ENCODE measurements at places on chromosomes 3 and 15. TPM values are rescaled to one million over a fixed set of nuclear protein-coding genes. Genes with fewer than 3 reads are reported as not detected.
A peak's percentile ranks its signal among the peaks of the same experiment; 100 is the strongest.

The MORC1 gene
- not detected for total RNA-seq

The PAK6 gene
- total RNA-seq = 0.45 TPM

DNA sequence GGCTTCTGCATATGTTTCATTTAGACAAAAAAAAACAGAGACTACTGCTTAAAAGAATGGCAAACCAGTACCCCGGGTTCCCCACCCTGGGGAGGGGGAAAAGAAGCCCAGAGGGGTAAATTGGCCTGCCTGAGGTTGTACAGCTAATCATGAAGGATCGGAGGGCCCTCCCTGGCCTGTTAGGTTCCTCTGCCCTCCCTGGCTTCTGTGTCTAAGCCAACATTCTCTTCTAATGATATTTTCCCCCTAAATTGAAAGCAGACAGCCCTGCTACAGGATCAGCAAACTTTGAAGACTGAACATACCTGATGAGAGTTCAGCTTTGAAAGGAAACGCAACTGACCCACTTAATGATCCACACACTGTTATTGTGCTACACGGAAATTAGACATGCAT, 2.5 kb downstream of the ARHGAP31 start:
- DNase-seq = no peak
- no peak overlapping the region for H3K4me3 ChIP-seq
- no peaks in the 10 kb centered on the region for H3K27me3 ChIP-seq
- no peaks in the 10 kb centered on the region for H3K36me3 ChIP-seq
- no peak overlapping the region for H3K27ac ChIP-seq

DNA sequence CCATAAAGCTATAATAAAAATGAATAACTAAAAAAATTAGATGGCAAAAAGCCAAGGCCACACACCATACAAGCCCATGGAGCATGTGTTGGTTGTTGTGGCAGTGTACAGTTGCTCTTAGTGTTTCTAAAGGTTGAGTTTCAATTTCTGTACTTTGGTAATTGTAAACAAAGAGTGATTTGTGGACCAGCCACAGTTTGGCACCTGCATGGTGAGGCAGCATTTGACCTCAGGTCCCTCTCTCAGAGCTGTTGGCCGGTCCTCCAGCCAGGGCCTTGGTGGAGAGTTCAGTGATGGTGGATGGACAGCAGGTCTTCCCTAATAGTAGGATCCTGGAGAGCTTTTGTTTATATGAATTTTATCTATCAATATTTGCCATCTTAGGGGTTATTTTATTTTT, 5.6 kb downstream of the ACAD9 start:
- peaks cover 22% of the 10 kb centered on the region for H3K4me1 ChIP-seq
- no peak overlapping the region for H3K4me3 ChIP-seq
- no peaks in the 10 kb centered on the region for H3K27me3 ChIP-seq
- DNase-seq = no peak

DNA sequence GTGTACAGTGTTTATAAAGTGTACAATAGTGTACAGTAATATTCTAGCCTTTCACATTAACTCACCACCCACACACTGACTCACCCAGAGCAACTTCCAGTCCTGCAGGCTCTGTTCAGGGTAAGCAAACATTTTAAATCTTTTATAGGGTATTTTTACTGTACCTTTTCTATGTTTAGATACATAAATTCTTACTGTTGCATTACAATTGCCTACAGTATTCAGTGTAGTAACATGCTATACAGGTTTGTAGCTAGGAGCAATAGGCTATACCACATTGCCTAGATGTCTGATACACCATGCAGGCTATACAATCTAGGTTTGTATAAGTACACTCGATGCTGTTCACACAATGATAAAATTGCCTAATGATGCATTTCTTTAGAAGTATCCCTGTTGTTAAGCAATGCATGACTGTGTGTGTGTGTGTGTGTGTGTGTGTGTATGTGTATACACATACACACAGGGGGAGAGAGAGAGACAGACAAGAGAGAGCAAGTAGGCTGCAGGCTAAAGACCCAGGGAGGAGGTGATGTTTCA, 72.5 kb upstream of the PRR23C start:
- no peak overlapping the region for H3K4me3 ChIP-seq
- H3K36me3 ChIP-seq = no peaks in the 10 kb centered on the region
- H3K27me3 ChIP-seq = no peaks in the 10 kb centered on the region
- DNase-seq = no peak
- no peak overlapping the region for H3K27ac ChIP-seq
- H3K4me1 ChIP-seq = no peaks in the 10 kb centered on the region

The ABI3BP gene
- not detected for total RNA-seq

DNA sequence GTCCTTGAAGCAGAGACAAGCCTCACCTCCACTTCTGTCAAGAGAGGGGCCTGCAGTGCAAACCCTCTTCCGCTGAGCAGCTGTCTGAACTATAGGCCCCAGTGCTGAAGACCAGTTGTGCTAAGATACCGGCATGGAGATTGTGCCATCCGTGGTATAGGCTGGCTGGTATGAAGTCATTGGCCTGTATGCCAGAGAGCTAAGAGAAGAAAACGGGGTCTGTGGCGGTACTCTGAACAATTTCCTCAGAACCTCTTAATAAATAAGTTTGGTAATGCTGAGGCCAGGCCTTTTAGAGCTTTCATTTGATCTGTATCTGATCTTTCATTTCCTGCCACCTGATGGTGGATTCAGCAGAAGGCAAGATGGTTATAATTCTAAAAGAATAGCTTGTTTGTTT, 123.0 kb downstream of the LRIG1 start:
- DNase-seq = no peak
- peaks cover 21% of the 10 kb centered on the region for H3K36me3 ChIP-seq
- H3K4me1 ChIP-seq = no peaks in the 10 kb centered on the region
- H3K27me3 ChIP-seq = no peaks in the 10 kb centered on the region

GRCh38 chr3:61030469-61031035, 220.7 kb downstream of the FHIT start:
- no peaks in the 10 kb centered on the region for H3K4me1 ChIP-seq
- no peak overlapping the region for H3K27ac ChIP-seq
- no peaks in the 10 kb centered on the region for H3K36me3 ChIP-seq
- H3K27me3 ChIP-seq = no peaks in the 10 kb centered on the region
- H3K4me3 ChIP-seq = no peak overlapping the region

- no peak overlapping the region for H3K4me3 ChIP-seq
- H3K27ac ChIP-seq = no peak overlapping the region
- no peaks in the 10 kb centered on the region for H3K4me1 ChIP-seq
- H3K27me3 ChIP-seq = no peaks in the 10 kb centered on the region
- no peaks in the 10 kb centered on the region for H3K36me3 ChIP-seq
Measured at GRCh38 chr15:80203361-80203885, 48.6 kb downstream of the CTXND1 start.

- H3K36me3 ChIP-seq = no peaks in the 10 kb centered on the region
- no peaks in the 10 kb centered on the region for H3K4me1 ChIP-seq
- no peak overlapping the region for H3K27ac ChIP-seq
- DNase-seq = no peak
Measured at GRCh38 chr3:73148682-73149081, 87.2 kb downstream of the EBLN2 start.

DNA sequence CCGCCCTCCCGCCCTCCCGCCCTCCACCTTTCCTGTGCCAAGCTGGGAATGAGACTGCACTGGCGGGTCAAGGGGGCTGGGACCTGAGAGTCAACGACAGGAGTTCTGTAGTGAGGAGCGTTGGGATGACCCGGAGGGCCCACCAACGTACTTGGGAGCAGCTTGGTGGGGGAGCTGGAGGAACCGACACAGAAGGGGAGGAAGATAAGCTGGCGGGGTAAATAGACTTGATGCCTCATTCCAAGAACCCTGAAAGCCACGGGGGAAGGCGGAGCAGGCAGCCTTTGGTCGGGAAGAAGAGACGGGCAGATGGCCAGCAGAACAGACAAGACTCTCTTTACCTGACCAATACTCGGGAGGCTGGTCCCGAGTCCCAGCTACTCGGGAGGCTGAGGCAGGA, 277 bp downstream of the FMN1 start:
- peaks cover under 1% of the 10 kb centered on the region for H3K4me1 ChIP-seq
- H3K36me3 ChIP-seq = no peaks in the 10 kb centered on the region

GRCh38 chr3:26171006-26171405, 381.1 kb downstream of the OXSM start:
- no peaks in the 10 kb centered on the region for H3K36me3 ChIP-seq
- no peak overlapping the region for H3K27ac ChIP-seq
- DNase-seq = no peak
- H3K4me3 ChIP-seq = no peak overlapping the region

GRCh38 chr15:43908516-43909050, 81.8 kb downstream of the WDR76 start:
- H3K27me3 ChIP-seq = no peaks in the 10 kb centered on the region
- peaks cover 3% of the 10 kb centered on the region for H3K4me1 ChIP-seq
- DNase-seq = no peak
- no peak overlapping the region for H3K4me3 ChIP-seq

- no peak overlapping the region for H3K4me3 ChIP-seq
- H3K27me3 ChIP-seq = no peaks in the 10 kb centered on the region
- H3K36me3 ChIP-seq = no peaks in the 10 kb centered on the region
- no peaks in the 10 kb centered on the region for H3K4me1 ChIP-seq
- H3K27ac ChIP-seq = no peak overlapping the region
Measured at GRCh38 chr15:51398626-51399025, 57.2 kb downstream of the GLDN start.

DNA sequence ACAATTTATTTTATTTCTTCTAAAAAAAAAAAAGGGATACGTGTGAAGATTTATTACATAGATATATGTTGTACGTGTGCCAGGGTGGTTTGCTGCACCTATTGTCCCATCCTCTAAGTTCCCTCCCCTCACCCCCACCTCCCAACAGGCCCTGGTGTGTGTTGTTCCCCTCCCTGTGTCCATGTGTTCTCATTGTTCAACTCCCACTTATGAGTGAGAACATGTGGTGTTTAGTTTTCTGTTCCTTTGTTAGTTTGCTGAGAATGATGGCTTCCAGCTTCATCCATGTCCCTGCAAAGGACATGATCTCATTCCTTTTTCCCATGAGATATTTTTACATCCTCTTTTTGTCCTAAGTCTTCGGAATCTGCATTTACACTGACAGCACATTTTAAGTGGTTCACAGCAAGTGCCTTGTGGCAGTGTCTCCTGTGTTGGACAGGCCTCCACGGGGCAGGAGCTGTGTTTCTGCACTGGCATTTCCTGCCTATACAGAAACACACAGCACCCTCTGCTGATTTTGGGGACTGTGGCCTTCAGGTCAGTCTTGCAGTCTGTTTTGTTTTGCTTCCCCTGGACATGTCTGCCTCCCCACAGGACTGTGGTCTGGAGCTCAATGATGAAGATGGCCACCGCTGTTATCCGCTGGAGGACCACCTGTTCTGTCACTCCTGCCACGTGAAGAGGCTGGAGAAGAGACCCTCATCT, 12.7 kb upstream of the SACM1L start:
- no peaks in the 10 kb centered on the region for H3K36me3 ChIP-seq
- H3K27me3 ChIP-seq = no peaks in the 10 kb centered on the region
- no peak overlapping the region for H3K4me3 ChIP-seq
- DNase-seq = peak; percentile 37
- no peaks in the 10 kb centered on the region for H3K4me1 ChIP-seq

DNA sequence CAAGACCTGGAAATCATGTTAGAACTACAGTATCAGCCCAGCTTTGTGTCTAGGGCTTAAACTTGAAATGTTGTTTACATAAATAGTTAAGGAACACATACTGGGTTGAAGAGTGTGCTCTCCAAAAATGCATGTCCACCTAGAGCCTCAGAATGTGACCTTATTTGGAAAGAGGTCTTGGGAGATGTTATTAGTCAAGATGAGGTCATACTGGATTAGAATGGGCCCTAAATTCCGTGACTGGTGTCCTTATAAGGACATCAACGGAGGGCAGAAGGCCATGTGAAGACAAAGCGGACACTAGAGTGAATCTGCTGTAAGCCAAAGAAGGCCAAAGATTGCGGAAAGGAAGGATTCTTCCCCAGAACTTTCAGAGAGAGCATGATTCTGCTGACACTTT, 759.2 kb upstream of the CFAP20DC start:
- H3K4me1 ChIP-seq = peaks cover 15% of the 10 kb centered on the region
- no peak overlapping the region for H3K4me3 ChIP-seq

DNA sequence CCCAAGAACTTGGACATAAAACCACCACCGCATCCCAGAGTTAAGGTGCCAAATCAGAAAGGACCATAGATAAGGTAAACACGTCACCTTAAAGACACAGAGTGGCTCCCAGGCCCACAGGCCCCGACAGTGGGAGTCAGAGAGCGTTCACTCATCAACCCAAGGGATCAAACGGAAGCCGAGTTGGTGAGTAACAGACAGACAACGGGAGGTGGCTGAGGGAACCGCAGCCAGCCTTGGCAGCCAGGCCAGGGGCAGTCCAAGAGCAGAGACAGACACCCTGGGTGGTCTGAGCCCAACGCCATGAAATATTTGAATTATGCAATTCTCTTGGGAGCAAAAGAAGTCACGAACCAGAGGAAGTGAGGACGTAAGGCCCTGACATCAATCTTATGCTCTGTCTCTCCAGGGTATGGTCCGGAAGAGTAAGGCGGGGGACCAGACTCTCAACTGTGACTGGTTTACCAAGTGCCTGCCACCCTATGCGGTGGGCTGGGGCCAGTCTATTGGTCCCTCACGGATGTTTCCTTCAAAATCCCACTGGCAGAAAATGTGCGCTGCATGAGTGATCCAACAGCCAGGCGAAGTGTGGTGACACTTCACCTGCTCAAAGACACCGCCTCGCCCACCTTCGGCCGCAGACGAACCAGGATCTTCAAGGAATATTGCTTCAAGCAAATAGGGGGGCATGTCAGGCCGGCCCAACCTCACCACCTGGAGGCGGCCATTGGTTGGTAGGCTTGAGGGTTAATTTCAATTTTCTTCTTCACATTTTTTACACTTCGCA, 34.3 kb downstream of the TMEM44 start:
- H3K4me3 ChIP-seq = no peak overlapping the region
- H3K36me3 ChIP-seq = peaks cover 2% of the 10 kb centered on the region
- 0 out of 2 replicates have a peak overlapping the region, but pooled peaks have one; percentile 7 for H3K27ac ChIP-seq

DNA sequence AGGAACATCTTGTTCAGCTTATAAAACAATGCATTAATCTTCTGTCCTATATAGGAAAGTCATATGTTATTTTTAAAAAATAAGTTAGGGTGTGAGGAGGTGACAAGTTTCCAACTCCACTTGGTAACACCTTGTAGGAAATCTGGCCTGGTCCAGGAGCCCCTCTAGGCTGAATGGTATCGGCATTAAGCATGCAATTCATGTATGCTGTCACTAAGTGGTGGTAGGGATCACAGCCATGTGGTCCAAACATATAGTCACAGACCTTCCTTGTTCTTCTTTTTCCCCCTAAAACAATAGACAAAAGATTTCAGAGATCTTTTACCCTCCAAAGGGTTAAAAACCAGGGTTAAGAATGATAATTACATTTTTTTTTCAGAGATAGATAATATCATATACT, 4.2 kb upstream of the APBA2 start:
- no peaks in the 10 kb centered on the region for H3K4me1 ChIP-seq
- no peak overlapping the region for H3K4me3 ChIP-seq
- H3K27ac ChIP-seq = no peak overlapping the region

GRCh38 chr3:37447732-37448131, 273.4 kb upstream of the LRRFIP2 start:
- no peaks in the 10 kb centered on the region for H3K27me3 ChIP-seq
- H3K4me1 ChIP-seq = no peaks in the 10 kb centered on the region
- H3K4me3 ChIP-seq = no peak overlapping the region
- no peaks in the 10 kb centered on the region for H3K36me3 ChIP-seq
- no peak overlapping the region for H3K27ac ChIP-seq

All from Karpas-422 (cell line).